Fibroblast of skin of left biceps (primary cell): ENCODE measurements at places on chromosomes 4 and X.

GRCh38 chr4:80295336-80295735 is 28.9 kb downstream of the FGF5 start:
- peak; percentile 45 for DNase-seq

GRCh38 chr4:151715881-151716280 is 44.9 kb downstream of the GATB start:
- no peak for DNase-seq

- DNase-seq: no peak
These were observed 49.5 kb downstream of the RGS12 start for GRCh38 chr4:3342182-3342854.

GRCh38 chrX:93169771-93170170 is 503.6 kb downstream of the NAP1L3 start:
- DNase-seq: no peak

DNA sequence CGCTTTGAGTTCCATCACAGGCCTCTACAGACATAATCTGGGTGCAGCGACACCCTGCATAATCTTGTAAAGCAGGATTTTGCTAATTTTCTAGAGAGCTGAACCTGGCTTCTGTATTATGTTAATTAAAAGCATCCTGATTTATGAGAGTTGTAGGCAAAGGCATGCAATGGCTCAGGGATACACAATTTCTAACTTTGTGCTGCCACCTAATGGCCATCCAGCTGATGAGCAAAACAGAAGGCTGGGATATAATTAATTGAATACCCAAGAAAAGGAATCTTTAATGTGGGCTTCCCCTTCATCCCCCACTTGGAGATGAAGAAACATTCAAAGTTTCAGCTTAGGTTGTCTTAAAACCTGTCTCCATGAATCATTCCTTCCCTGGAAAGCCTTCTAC is 78.1 kb downstream of the BMP15 start:
- peak; percentile 3 for DNase-seq
